ENCODE measurements at places on chromosomes 13 and 19.

- H3K4me3 ChIP-seq, result peak overlapping the region; percentile 96
- no peak for DNase-seq
- H3K27ac ChIP-seq, result peak overlapping the region; percentile 59
- no peaks in the 10 kb centered on the region for H3K36me3 ChIP-seq
- no peaks in the 10 kb centered on the region for H3K27me3 ChIP-seq
- H3K4me1 ChIP-seq, result peaks cover 13% of the 10 kb centered on the region
Measured at GRCh38 chr19:1409204-1410005, 2.0 kb downstream of the DAZAP1 start.

DNA sequence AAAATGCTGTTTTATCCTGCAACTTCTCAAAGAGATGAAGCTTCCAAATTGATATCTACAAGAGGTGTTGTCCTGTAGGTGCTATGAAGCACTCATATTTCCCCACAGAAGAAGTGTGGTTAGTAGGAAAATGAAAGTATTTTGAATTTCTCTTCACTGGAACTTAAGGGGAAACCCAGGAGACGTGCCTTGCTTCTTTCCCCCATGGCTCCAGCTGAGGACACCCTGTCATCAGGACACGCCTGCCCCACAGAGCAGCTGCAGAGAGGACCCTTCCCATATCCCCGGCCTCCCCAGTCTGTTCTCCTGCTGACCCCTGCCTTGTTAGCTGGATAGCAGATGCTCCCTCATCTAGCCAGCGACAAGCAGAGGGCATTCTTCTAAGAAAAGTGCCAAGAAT lies 371.3 kb downstream of the COG6 start:
- DNase-seq, result no peak
- H3K27me3 ChIP-seq, result no peaks in the 10 kb centered on the region
- H3K4me1 ChIP-seq, result peaks cover 11% of the 10 kb centered on the region
- H3K27ac ChIP-seq, result no peak overlapping the region
- no peaks in the 10 kb centered on the region for H3K36me3 ChIP-seq
- no peak overlapping the region for H3K4me3 ChIP-seq

DNA sequence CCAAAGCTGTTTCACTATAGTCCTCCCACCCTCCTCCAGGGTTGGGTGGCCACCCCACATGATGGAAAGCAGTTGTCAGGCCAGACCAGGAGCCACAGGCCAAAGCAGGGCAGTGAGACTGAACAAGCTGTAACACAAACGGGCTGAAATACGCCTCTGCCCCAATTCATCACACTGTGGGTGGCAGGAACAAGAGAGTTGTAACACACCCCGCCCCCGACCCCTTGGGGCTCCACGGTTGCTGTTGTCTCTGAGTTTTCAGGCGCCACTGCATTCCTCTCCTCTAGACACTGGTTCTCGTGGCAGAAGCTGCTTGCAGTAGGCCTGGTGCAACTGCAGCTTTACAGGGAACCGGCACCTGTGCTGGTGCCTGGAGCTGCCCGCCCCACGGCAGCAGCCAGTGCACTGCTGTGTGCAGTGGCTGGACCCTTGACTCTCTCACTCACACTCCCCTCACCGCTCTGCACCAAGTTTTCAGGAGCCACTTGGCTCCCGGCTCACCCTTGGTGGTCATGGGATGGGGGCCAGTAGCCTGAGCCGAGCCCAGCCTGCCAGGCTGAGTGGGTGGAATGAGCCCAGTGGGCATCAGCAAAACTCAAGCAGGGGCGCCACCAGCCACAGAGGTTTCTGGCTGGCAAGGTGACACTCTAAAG lies 1314.5 kb upstream of the MIR17HG start:
- H3K27ac ChIP-seq, result no peak overlapping the region
- H3K36me3 ChIP-seq, result no peaks in the 10 kb centered on the region
- no peaks in the 10 kb centered on the region for H3K27me3 ChIP-seq
- DNase-seq, result peak; percentile 20
- no peak overlapping the region for H3K4me3 ChIP-seq

GRCh38 chr13:66021846-66022245 lies 1208.3 kb downstream of the PCDH9 start:
- no peaks in the 10 kb centered on the region for H3K36me3 ChIP-seq
- no peak for DNase-seq
- no peaks in the 10 kb centered on the region for H3K4me1 ChIP-seq
- no peak overlapping the region for H3K4me3 ChIP-seq
- H3K27me3 ChIP-seq, result no peaks in the 10 kb centered on the region

- DNase-seq, result peak; percentile 11
- no peaks in the 10 kb centered on the region for H3K36me3 ChIP-seq
- no peaks in the 10 kb centered on the region for H3K27me3 ChIP-seq
- H3K4me3 ChIP-seq, result no peak overlapping the region
- H3K4me1 ChIP-seq, result no peaks in the 10 kb centered on the region
Measured at GRCh38 chr13:65656740-65657329, 1573.3 kb downstream of the PCDH9 start.

- peak; percentile 87 for DNase-seq
- H3K27me3 ChIP-seq, result no peaks in the 10 kb centered on the region
- H3K4me3 ChIP-seq, result peak within 1 kb of the TSS; percentile 96
Measured at GRCh38 chr19:36032251-36033104, at the start of gene CLIP3. CLIP3 (minus strand) TSS chr19:36032873; CDS start chr19:36032357, 516 bp downstream.

DNA sequence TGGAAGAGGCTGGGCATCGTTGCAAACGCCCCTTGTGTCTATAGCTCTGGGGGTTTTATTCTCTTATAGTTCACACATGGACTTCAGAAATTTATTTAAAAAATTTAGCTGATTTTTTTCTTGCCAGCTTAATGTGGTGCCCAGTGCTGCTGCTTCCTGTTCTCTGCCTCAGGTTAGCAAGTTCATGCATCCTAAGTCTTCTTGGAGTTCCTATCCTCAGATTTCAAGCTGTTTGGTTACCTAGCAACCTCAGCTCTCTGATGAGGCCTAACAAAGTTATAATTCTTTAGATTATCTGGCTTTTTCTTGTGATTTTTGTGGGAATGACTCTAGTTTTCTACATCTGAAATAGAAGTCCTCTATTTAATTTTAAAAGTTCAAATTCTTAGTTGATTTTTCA lies 250.9 kb downstream of the MAB21L1 start:
- H3K27ac ChIP-seq, result no peak overlapping the region
- H3K27me3 ChIP-seq, result no peaks in the 10 kb centered on the region
- no peak overlapping the region for H3K4me3 ChIP-seq
- peaks cover 6% of the 10 kb centered on the region for H3K4me1 ChIP-seq
- DNase-seq, result peak; percentile 46

DNA sequence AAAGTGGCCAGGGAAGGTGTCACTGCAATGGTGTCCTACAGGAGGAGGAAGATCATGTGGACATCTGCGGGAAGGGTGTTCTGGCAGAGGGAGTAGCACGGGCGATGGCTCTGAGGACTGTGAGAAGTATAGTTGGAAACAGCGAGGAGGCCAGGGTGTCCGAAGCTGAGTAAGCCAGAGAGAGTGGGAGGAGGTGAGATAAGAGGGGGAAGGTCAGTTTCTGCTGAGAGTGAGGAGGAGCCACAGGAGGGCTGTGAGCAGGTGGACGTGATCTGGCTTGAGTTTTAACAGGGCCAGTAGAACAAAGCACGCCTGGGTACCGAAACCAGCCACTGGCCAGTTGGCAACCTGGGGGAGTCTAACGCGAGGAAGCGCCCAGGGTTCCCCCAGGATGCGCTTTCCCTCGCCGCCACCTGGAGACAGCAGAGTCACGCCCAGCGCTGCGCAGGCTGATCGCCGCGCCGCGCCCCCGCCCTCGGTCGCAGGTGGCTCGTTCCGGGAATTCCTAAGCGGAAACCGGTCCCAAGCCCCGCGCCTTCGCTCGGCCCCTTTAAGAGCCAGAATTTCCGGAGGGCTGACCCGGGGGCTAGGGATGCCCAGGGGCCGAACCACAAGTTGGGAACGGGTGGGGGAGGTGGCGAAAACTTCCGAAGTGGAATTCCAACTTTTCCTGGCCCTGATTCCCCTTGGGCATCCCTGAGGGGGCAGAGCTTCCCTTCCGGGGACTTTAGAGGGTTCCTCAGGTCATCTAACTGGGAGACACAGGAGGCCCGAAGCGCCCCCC lies 1.1 kb upstream of the LSR start:
- peaks cover 12% of the 10 kb centered on the region for H3K4me1 ChIP-seq
- peak overlapping the region; percentile 83 for H3K4me3 ChIP-seq

DNA sequence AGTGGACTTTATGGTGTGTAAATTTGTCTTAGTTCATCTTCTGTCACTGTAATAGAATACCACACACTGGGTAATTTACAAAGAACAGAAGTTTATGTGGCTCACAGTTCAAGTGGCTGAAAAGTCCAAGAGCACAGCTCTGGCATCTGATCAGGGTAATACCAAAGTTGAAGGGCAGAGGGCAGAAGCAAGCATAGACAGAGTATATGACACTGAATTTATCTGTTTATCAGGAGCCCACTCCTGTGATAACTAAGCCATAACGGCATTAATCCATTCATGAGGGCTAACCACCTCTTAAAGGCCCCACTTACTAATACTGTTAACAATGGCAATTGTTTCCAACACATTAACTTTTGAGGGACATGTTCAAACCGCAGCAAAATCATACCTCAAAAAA lies 4.0 kb upstream of the RFXAP start:
- H3K27ac ChIP-seq, result no peak overlapping the region
- peaks cover 17% of the 10 kb centered on the region for H3K4me1 ChIP-seq
- no peaks in the 10 kb centered on the region for H3K36me3 ChIP-seq

DNA sequence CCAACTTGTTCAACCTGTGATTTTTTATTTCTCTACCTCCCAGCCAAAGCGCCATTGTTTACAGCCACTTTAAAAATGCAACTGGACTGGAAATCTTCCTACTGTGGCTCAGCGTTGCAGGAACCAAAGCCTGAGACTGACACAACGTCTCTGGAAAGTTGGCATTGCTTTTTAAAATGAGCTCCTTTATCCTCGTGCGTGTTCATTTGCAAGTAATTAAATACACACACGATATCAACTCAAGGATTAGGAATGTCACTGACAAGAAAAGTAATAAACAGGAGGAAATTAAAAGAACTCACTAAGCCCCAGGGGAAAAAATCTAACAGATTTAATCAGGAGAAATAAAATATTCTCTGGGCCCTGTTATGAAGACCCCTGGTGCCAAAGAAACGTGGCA lies 184.6 kb upstream of the IRS2 start:
- H3K27ac ChIP-seq, result no peak overlapping the region
- H3K4me3 ChIP-seq, result no peak overlapping the region
- no peak for DNase-seq
- H3K36me3 ChIP-seq, result no peaks in the 10 kb centered on the region
- H3K4me1 ChIP-seq, result no peaks in the 10 kb centered on the region

DNA sequence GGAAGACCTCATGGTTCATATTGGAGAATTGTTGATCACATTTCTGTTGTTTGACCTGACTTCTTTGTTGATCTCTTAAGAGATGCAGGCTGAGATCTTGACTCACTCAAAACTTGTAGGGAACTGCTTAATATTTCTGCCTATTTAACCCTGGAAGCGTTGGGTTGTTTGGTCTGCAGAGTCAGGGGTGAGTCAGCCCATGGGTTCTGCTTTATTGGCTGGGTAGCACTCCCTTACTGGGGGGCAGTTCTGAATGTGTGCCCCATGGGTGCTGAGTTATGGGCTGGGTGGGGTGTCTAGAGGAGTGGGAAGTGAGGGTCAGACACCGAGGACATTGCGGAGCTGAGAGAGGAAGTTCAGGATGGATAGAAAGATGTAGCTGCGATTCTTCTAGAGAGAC lies 87.9 kb downstream of the LRCH1 start:
- no peak overlapping the region for H3K4me3 ChIP-seq
- H3K27ac ChIP-seq, result no peak overlapping the region
- no peak for DNase-seq

GRCh38 chr13:41387576-41387975 lies 69.8 kb upstream of the RGCC start:
- DNase-seq, result no peak
- no peak overlapping the region for H3K27ac ChIP-seq
- H3K4me3 ChIP-seq, result no peak overlapping the region
- H3K4me1 ChIP-seq, result no peaks in the 10 kb centered on the region
- no peaks in the 10 kb centered on the region for H3K27me3 ChIP-seq

DNA sequence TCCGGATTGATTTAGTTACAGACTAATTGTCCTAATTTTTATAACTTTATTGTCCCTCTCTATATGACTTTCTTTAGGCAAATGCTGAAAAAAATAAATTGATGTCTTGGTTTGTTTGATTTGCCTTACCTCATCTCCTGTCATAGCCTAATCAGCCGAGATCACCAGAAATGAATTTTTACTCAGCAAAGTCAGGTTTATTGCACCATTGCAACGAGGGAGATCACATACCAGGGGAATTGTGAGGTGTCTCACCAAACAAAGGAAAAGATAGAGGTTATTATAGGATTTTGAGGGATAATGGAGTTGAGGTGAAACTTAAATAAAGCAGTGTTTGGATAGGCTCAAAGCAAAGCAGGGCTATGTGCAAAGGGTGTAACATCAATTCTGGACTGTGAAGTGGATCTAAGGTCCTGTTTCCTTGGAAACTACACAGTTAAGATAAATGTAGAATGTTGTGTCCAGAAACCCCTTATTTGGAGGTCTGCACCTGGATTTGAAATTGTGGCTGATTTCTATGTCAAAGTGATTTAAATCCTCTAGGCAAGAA lies 372.6 kb downstream of the OXGR1 start:
- H3K27ac ChIP-seq, result no peak overlapping the region
- no peaks in the 10 kb centered on the region for H3K27me3 ChIP-seq

DNA sequence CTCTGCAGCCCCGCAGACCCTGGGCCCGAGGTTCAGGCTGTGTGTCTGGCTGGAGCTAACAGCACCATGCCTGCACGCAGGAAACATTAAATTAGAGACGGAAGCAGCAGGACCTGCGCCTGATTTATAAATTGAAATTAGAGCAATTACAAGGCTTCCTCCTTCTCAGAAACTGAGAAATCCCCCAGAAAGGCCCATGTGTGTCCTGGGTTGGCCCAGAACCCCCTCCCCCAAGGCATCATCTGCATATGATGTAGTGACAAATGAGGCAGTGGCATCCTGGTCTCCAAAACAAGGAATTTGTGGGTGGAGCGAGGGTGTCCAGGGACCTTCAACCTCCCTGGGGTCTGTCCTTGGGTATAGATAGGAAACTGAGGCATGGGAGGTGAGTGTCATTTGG lies 27.2 kb upstream of the SEMA6B start:
- H3K27me3 ChIP-seq, result peaks cover 35% of the 10 kb centered on the region
- no peak overlapping the region for H3K4me3 ChIP-seq
- no peak overlapping the region for H3K27ac ChIP-seq
- no peaks in the 10 kb centered on the region for H3K36me3 ChIP-seq
- peaks cover 12% of the 10 kb centered on the region for H3K4me1 ChIP-seq

DNA sequence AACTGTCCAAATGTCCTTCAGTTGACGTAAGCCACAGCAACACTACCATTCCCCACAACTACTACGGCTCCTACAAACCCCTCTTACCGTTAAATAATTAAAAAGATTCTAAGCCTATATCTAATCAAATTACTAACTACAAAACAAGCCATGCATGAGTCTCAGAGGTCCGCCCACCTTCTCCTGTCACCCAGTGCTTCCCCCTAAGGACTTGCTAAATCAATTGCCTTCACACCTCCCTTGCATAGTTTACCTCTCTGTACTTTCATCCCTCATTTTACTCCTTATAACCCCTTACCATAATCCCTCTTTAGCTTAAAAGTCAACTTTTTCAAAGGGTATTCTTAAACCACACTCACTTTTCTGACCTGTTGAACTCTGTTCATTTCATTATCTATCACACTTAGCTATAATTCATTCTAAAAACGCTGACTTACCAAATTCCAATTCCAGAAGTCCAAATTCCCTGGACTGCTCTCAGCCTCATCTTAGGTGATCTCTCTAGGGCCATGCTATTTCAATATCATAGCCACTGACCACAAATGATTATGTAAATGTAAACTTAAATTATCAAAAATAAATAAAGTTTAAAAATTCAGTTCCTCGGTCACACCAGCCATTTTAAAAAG lies 187.8 kb downstream of the DIAPH3 start:
- no peaks in the 10 kb centered on the region for H3K36me3 ChIP-seq
- H3K27ac ChIP-seq, result no peak overlapping the region
- no peaks in the 10 kb centered on the region for H3K4me1 ChIP-seq
- no peaks in the 10 kb centered on the region for H3K27me3 ChIP-seq
- H3K4me3 ChIP-seq, result no peak overlapping the region
- DNase-seq, result peak; percentile 17
